ENCODE measurements at places on chromosomes 3 and 15.

- DNase-seq = no peak
These were observed 61.6 kb upstream of the CTDSPL start for GRCh38 chr3:37800022-37800551.

GRCh38 chr3:156256256-156256655 is 135.9 kb downstream of the KCNAB1 start:
- DNase-seq = no peak

DNA sequence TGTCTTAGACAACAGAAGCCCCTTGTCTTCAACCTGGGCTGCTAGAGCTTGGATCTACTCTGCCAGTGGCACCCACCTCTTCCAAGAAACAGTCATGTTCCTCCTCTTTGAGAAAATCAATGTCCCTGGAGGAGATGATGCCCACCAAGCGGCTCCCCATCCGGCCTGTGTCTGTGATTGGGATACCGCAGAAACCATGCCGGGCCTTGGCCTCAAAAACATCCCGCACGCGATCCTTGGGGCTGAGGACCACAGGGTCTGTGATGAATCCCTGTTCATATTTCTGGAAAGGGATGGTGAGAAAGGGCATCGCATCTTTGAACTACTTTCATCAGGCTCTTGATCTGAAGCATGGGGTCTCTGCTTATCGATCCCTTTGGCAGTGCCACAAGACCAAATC is 1.6 kb downstream of the IMPDH2 start:
- no peak for DNase-seq

- no peak for DNase-seq
These were observed 331.5 kb upstream of the IL12A start for GRCh38 chr3:159657176-159657575.

DNA sequence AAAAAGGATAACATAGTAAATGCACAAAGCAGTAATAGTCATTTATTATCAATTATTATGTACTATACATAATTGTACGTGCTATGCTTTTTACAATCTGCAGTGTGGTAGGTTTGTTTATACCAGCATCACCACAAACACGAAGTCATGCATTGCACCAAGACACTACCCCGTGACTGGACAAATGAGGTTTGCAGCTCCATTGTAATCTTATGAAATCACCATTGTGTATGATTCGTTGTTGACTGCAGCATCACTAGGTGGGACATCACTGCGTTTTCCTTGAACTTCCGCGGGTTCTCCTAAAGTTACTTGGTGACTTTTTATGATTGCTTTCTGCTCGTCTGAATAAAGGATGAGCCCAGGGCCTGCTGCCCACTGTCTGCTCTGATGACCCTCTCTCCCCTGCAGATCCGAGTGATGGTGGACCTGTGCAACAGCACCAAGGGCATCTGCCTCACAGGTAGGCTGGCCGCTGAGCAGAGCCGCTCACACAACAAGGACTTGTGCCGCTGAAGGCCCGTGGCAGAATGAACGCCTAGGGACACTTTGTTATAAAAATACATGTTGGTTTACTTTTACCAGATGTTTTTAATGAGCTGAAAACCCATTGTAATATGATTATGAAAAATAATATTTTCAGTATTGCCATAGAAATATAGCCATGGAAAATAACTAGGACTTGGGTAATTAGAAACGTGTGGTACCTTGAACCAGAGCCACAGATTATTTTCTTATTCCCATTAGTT is 35.8 kb downstream of the GLDN start:
- DNase-seq = no peak

GRCh38 chr3:9238721-9239295 is 10.6 kb downstream of the SRGAP3 start:
- no peak for DNase-seq

- no peak for DNase-seq
These were observed 108.1 kb downstream of the ROBO2 start for GRCh38 chr3:77147836-77148578.

DNA sequence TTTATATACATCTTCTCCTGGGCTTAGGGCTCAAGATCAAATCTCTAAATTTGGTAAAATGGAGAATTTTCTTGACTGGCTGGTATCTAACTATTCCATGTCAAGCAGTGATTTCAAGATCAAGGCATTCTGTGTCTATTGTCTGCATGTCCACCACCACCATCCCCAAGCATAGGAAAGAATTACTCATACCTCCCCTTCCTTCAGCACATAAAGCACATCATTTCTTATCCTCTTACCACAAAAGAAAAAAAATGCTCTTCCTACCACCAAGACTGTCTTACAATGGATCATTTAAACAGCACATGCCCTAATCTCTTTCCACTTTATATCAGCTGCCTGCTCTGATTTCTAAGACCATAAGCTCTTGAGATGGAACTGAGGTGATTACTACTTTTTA is 470.5 kb upstream of the THBS1 start:
- DNase-seq = no peak

- no peak for DNase-seq
These were observed 185.6 kb downstream of the PLCL2 start for GRCh38 chr3:17070161-17070959.

DNA sequence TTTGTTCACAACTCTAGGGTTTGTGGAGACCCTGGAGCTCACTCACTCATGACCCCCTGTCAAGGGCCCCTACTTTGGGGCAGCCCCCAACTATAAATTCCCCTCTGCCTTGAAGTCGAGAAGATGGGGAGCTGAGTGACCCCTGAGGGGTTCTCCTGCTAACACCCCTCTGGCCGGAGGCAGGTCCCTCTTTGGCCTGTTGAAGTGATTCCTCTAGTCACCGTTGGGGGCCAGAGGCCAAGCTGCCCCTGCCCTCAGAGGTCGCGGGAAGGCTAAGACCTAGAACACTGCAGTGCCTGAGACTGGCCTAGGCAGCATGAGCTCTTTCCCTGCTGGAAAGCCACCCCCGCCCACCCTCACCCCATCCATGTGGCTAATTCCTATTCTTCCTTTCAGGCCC is 15.4 kb upstream of the SKOR1 start:
- DNase-seq = no peak

All from right kidney (tissue), 9 donors.